Activated naive CD8-positive, alpha-beta T cell treated with anti-CD3 and anti-CD28 coated beads, Interleukin-2, amount 50 U/mL, for 24 hours (primary cell): ENCODE measurements at places on chromosomes 4 and X.
A peak's percentile ranks its signal among the peaks of the same experiment; 100 is the strongest.

GRCh38 chrX:71111141-71111843 is at the start of gene IL2RG:
Gene IL2RG (minus strand): TSS chrX:71111577. CDS start chrX:71111539, 38 bp downstream.
- peak; percentile 74 for DNase-seq
- peaks cover 49% of the 10 kb centered on the region for H3K36me3 ChIP-seq
- no peaks in the 10 kb centered on the region for H3K27me3 ChIP-seq
- H3K4me1 ChIP-seq = peaks cover 48% of the 10 kb centered on the region

GRCh38 chr4:7273738-7274297 is 81.5 kb downstream of the SORCS2 start:
- DNase-seq = no peak
- H3K4me3 ChIP-seq = no peak overlapping the region
- no peak overlapping the region for H3K27ac ChIP-seq
- H3K36me3 ChIP-seq = no peaks in the 10 kb centered on the region
- no peaks in the 10 kb centered on the region for H3K4me1 ChIP-seq
- peaks cover 2% of the 10 kb centered on the region for H3K27me3 ChIP-seq

- DNase-seq = no peak
- no peak overlapping the region for H3K27ac ChIP-seq
- H3K4me3 ChIP-seq = no peak overlapping the region
- no peaks in the 10 kb centered on the region for H3K27me3 ChIP-seq
- H3K4me1 ChIP-seq = no peaks in the 10 kb centered on the region
Measured at GRCh38 chr4:180828455-180829018, 1414.7 kb upstream of the TENM3 start.

DNA sequence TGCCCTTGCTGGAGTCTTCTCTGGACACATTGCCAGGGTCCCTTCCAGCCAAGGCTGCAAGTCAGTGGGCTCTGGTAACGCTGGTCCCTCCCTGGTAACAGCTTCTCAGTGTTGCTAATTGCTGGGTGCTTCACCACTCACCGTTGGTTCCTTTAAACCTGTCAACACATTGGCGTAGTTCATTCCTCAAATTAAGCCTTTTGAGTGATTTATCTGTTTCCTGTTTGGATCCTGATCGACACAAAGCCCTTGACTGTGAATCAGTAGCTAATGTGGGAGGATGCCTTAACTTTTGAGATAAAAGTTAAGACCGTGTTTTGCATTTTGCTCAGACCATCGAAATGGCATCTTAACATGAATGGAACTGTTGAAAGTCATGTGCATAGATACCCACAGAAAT is 125.9 kb downstream of the AMELX start:
- no peak overlapping the region for H3K4me3 ChIP-seq
- H3K27me3 ChIP-seq = no peaks in the 10 kb centered on the region
- no peak overlapping the region for H3K27ac ChIP-seq
- no peaks in the 10 kb centered on the region for H3K36me3 ChIP-seq

DNA sequence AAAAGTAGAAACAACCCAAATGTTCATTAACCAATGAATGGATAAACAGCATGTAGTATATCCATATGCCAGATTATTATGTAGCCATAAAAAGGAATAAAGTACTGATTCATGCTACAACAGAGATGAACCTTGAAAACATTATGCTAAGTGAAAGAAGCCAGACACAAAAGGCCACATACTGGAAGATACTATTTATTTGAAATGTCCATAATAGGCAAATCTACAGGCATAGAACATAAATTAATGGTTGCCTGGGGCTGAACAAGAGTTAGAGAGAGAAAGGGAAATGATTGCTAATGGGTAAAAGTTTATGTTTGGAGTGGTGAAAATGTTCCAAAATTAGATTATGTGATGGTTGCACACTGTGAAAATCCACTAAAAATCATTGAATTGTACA is 44.4 kb downstream of the IL13RA2 start:
- no peak overlapping the region for H3K27ac ChIP-seq
- no peaks in the 10 kb centered on the region for H3K27me3 ChIP-seq
- no peaks in the 10 kb centered on the region for H3K4me1 ChIP-seq
- no peaks in the 10 kb centered on the region for H3K36me3 ChIP-seq
- no peak for DNase-seq
- no peak overlapping the region for H3K4me3 ChIP-seq

DNA sequence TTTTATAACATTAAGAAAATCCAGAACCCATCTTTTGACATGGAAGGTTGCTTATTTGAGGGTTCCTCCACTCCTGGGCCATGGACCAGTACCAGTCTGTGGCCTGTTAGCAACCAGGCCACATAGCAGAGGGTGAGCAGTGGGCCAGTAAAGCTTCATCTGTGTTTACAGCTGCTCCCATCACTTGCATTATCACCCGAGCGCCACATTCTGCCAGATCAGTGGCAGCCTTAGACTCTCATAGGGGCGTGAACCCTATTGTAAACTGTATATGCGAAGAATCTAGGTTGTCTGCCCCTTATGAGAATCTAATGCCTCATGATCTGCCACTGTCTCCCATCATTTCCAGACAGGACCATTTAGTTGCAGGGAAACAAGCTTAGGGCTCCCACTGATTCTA is 58.6 kb downstream of the NDST4 start:
- H3K36me3 ChIP-seq = no peaks in the 10 kb centered on the region
- no peaks in the 10 kb centered on the region for H3K27me3 ChIP-seq
- DNase-seq = no peak
- no peaks in the 10 kb centered on the region for H3K4me1 ChIP-seq
- no peak overlapping the region for H3K27ac ChIP-seq
- no peak overlapping the region for H3K4me3 ChIP-seq

- peaks cover 46% of the 10 kb centered on the region for H3K4me1 ChIP-seq
- DNase-seq = no peak
- H3K27me3 ChIP-seq = no peaks in the 10 kb centered on the region
- no peak overlapping the region for H3K27ac ChIP-seq
- peaks cover 5% of the 10 kb centered on the region for H3K36me3 ChIP-seq
- H3K4me3 ChIP-seq = no peak overlapping the region
Measured at GRCh38 chrX:154038656-154039055, 19.0 kb upstream of the IRAK1 start.

GRCh38 chrX:53281963-53282695 is 745 bp upstream of the IQSEC2 start:
- no peak for DNase-seq
- H3K4me3 ChIP-seq = no peak overlapping the region
- H3K27me3 ChIP-seq = no peaks in the 10 kb centered on the region
- H3K36me3 ChIP-seq = no peaks in the 10 kb centered on the region
- H3K4me1 ChIP-seq = peaks cover 14% of the 10 kb centered on the region

DNA sequence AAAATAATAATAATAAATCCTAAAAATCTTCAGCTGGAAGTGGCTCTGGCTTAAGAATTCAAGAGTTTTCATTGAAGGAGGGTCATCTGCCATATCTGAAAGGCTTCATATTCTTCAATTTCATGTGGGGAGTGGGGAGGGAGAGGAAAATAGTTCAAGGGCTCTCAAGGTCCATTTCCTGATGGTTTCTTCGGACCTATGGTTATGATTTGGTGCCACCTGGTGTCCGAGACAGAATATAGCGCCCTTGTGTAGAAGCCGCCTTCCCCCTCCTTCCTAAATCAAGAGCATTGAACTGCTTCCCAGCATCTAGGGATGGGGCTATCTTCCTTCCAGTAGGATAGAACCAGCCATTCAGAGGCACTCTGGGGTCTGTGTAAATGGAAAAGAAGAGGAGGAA is 34.3 kb downstream of the NLGN3 start:
- H3K4me1 ChIP-seq = peaks cover 26% of the 10 kb centered on the region
- no peak overlapping the region for H3K4me3 ChIP-seq
- H3K36me3 ChIP-seq = peaks cover 2% of the 10 kb centered on the region
- peak; percentile 44 for DNase-seq
- no peaks in the 10 kb centered on the region for H3K27me3 ChIP-seq

- peaks cover 2% of the 10 kb centered on the region for H3K27me3 ChIP-seq
- DNase-seq = no peak
- no peak overlapping the region for H3K4me3 ChIP-seq
- no peaks in the 10 kb centered on the region for H3K4me1 ChIP-seq
- H3K36me3 ChIP-seq = no peaks in the 10 kb centered on the region
Measured at GRCh38 chr4:117996891-117997290, 37.4 kb upstream of the NDST3 start.

DNA sequence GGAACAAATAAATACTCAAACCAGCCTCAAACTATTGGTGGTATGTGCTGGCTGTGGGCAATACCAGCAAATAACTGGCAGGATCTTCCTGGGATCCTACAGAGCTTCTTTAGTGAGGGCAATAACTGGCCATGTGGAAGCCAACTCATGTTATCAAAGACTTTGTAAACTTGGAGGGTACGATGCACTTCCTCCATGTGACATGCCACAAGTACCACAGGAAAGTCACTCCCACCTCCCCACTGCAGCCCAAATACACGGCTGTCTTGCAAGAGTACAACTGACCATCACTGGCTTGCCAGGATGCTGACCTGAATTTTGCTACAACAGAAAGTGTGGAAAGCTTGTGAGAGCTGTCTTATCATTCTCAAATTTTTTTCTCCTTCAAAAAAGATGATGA is 93.3 kb upstream of the MAML3 start:
- no peaks in the 10 kb centered on the region for H3K36me3 ChIP-seq
- H3K27ac ChIP-seq = no peak overlapping the region
- H3K27me3 ChIP-seq = peaks cover 6% of the 10 kb centered on the region
- no peak overlapping the region for H3K4me3 ChIP-seq

DNA sequence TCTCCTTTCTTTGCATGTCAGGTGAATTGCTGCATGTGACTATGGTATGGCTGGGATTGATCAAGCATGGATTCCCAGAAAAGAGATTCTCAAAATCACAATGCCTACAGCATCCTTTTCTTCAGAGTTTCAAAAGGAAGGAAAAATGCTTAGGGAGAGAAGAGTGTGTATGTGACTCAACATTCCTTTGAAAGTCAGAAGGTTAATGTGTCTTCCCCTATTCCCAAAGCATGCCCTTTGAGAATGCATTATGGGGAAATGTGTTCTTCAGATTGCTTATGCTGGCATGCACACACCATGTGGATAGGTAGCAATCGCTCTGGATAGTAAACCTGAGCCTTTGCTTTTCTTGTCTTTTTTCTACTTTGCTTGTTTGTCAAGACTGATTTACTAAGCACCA is 78.5 kb downstream of the ELOVL6 start:
- peaks cover 12% of the 10 kb centered on the region for H3K4me1 ChIP-seq
- peaks cover 2% of the 10 kb centered on the region for H3K27me3 ChIP-seq
- H3K4me3 ChIP-seq = no peak overlapping the region

DNA sequence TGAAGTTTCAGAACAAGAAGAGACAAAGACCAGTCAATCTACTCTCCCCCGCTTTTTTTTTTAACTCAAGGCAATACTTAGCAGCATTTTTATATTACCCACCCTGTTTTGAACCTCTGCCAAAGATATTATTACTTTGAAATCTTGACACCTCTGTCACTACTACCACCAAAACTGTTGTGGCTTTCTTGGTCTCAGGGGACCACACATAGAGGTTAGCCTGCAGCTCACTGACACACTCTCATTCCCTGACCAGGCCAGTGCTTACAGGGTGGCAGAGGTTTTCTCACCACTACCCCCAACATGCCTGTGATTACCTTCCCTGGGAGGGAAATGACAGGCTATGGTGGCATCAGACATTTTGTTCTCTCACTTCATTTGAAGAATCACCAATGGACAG is 137.4 kb upstream of the STIM2 start:
- peak; percentile 9 for DNase-seq
- H3K4me1 ChIP-seq = peaks cover 16% of the 10 kb centered on the region
- peaks cover 7% of the 10 kb centered on the region for H3K36me3 ChIP-seq
- no peaks in the 10 kb centered on the region for H3K27me3 ChIP-seq
- no peak overlapping the region for H3K27ac ChIP-seq
